Muscle of arm (tissue), 14 donors: ENCODE measurements at places on chromosomes 7 and 10.

DNA sequence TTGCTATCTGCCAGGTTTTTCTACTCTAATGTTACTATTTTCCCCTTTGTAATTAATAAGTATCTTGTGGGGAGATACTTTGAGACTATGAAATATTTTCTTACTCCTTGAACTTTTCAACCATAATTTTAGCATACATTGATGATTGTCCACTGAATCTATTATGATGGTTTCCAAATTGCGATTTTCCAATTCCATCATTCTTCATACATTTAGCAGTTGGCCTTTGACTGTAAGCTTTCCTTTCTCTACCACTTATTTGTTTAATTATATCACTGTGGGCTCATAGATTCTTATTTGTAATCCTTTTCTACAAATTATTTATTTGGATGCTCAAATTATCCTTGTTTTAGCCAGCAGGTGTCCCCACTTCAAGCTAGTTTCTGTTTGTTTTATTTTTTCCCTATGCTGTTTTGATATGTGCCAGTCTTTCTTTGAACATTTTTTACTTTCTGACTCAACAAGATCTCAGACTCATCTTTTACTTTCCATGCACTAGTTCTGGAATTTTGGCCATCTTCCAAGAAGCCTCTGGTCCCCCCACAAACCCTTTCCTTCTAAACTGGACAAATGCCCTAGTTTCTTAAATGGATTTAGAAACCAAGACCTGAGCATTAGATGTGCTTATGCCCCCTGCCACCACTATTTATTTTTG lies 11.4 kb upstream of the MRPS16 start:
- DNase-seq = no peak

DNA sequence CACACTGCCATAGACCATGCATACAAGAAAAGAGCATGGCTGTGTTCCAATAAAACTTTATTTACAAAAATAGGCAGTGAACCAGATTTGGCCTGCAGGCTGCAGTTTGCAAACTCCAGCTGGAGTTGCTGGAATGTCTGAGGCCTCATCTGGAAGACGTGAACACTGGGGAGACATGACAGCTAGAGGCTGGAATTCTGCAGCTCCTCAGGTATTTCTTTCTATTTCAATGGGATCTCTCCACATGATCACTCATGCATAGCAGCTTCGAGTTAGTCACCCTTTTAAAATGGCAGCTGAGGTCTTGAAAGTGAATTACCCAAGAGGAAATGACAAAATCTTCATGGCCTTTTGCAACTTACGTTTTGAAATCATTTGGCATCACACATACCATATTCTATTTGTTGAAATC lies 52.6 kb upstream of the BET1 start:
- DNase-seq = no peak

DNA sequence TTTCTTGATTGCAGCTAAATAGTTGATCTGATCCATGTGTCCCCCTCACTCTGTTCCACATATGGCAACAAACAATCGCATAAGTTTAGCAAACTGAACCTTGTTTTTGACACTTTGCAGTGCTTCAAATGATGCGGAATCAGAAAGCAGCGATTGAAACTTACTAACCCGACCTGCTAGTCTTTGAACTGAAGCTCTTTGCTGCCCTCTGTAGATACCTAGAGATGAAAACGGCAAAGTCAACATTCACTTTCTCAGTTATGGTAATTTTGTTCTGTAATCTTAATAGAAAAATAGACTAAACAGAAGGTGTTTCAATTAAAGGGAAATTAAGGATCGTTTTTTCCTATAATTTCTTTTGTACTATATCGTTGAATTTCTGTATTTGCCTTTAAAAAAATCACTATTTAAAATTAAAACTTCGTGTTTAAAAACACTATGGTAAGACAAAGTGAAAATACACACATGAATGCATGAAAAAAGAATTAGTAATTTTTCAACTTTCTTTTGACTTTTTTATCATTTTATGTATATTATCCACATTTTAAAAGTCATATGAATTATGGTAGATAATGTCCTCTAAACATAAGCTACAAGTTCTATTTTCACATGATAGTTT lies 276.5 kb downstream of the MAGI2 start:
- DNase-seq = peak; percentile 44

DNA sequence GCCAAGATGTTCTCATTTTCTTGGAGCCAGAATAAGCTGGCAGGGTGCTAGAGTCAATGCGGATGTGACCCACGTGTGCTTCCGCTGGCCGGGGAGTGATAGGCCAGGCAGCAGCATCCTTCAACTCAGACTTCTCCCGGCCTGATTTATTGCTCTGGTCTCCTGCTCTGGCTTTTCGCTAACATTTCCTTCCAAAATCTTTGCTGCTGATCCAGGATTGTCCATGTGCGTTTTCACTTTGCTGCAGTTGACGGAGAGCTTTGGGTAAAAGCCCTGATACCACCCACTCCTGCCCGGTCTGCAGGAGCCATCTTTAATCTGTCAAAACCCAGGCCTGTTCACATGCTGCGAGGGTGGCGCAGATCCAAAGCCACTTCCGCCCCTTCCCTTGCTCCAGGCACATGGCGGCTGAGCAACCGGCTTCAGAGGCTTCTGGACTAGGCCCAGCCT lies 106.8 kb downstream of the CYP26A1 start:
- DNase-seq = peak; percentile 83

DNA sequence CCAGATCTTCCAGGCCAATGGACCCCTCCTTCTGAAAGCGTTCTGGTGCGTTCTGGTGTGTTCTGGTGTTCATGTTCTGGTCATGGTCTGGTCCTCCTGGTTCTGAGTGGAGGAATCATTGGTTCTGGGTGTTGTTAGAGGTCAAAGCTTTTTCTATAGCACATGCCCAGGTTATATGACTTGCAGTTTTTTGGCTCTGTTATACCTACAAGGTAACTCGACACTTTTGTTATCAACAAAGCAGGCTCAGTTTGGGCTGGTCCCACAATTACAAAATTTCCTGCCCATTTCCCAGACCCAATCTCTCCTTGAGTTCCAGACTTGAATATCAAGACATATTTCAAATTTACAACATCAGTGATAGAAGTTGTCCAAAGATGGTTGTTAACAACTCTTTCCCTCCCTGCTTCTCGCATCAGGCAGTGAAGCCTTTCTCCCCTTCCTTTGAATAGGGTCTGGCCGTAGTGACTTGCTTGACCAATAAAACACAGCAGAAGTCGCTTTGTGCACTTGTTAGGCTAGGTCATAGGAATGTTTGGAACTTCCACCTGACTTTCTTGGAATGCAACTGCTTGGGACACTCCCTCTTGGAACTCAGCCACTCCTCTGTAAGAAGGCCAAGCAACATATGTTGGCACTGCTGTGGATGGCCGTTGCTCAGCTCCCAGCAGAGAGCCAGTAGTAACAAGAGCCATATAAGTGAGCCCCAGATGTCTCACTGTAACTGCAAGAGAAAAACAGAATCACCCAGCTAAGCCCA lies 83.1 kb upstream of the STEAP1B start:
- no peak for DNase-seq

DNA sequence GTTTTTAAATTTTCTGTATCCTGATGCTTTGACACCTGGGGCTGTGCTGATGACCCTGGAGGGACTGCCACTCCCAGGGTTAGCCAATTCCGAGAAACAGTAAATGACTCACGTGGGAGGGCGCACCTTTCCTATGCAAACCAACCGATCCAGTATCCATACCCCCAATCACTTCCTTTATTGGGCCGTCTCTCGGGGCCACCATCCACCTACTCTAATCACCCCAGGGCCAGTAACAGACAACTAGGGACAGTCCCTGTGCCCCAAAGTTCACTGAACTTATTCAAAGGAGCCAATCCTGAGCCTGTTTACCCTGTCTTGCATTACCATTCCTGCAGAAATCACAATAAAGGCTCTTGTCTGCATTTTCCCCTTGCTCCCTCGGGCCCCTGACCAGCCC lies 6.6 kb upstream of the LGI1 start:
- no peak for DNase-seq

GRCh38 chr10:121596689-121597503 lies 1.3 kb downstream of the FGFR2 start:
- peak; percentile 54 for DNase-seq

DNA sequence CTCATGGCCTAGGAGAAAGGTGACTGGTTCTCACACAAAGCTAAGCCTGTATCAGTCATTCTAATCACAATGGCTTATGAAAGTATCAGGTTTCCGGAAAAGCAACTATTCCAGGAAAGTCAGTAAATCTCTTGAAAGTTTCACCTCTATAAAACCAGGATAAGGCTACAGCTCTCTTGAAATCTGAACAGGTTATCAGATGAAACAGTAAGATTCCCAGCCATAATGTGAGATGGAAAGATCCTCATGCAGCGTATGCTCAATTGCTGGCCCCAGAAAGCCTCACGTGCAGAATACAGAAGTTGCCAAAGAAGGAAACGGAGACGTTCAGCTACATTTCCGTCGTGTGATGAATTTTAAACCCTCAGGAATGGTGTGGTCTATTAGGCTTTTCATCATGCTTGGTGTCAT lies 90.0 kb downstream of the PFKFB3 start:
- no peak for DNase-seq

GRCh38 chr7:87702326-87702725 lies 74.1 kb downstream of the RUNDC3B start:
- no peak for DNase-seq

GRCh38 chr7:6385110-6385781 lies 62.5 kb downstream of the DAGLB start:
- DNase-seq = peak; percentile 81

DNA sequence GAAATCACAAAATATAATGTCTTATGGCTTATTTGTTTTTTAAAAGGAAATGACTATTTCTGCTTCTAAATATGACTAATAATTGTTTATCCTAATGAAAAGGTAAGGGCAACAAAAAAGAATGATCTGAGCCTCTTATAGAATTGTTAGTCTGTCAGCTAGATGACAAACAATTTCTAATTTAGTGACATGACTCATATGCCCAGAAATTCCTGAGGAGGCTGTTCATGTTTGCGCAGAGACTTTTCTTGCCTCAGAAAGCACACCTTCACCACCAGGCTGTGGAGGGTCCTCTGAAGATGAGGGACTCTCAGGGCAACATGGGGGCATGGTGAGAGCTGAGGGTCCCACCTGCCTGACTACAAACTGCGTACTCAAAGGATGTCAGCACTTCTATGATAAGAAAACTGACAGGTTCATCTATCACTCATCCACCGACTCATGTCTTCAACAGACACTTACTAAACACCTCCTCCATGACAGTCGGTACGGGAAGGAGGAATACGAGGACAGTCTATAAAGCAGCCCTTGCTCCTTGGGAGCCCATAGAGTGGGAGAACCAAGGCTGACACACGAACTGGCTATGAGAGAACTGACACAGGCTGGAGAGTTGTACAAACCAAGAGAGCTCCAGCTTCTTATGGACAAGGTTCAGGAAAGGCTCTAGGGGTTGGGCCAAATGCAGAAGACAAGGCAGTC lies 102.0 kb downstream of the PKD1L1 start:
- no peak for DNase-seq

GRCh38 chr10:86662186-86663045 lies 5.9 kb upstream of the LDB3 start:
- DNase-seq = no peak

GRCh38 chr7:97373736-97374135 lies 256.2 kb downstream of the SDHAF3 start:
- no peak for DNase-seq

- no peak for DNase-seq
Measured at GRCh38 chr10:6211671-6212635, 9.2 kb downstream of the PFKFB3 start.

DNA sequence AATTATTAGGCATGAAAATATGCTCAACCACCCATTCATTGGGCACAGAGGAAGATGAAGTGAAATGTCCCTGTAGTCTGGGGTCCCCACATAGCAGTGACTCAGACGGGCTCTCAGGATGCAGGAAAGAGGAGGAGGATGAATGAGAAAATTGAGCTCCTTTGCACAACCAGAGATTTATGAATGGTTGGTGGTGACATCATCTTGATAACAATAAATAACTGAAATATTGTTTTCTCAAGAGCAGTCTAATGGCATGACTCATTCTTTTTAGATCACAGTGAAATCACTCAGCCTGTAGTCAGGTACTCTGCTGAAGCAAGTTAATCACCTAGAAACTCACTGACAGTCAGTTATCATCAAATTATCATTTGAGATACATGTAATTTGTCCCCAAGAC lies 254.1 kb downstream of the RELN start:
- no peak for DNase-seq

GRCh38 chr10:85152496-85152895 lies 824.1 kb downstream of the CCSER2 start:
- no peak for DNase-seq

GRCh38 chr7:139734395-139734794 lies 43.4 kb downstream of the HIPK2 start:
- DNase-seq = no peak

DNA sequence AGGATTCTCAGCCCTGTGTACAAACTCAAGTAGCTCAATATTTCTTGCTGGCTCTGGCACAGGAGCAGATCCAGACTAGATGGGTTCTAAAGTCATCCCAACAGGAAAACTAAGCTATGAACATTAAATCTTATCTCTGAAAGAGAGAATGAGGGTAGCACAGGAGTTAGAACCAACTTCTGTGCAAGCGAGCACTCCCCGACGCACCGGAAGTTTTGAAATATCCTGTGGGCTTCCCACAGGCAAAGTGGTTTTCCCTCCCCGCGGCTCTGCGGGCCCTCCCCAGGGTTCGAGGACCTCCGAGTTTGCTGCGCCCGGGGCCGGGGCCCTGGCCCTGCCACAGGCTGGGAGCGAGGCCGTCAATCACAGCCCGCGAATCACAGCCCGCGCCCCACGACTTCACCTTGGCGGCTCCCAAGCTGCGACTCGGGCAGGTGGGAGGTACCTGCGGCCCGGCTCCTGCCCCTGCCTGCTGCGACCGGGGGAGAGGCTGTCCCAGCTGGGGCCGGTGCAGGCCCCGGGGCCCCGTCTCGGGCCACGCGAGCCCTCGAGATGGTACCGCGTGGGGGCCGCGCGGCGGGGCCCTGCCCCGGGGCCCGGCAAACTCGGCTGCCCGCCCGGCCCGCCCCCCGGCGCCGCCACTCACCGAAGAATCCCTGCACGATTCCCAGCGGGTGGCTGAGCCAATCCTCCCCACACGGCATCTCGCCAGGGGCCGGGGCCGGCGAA lies 598 bp downstream of the MCMBP start:
- peak; percentile 25 for DNase-seq

- DNase-seq = peak; percentile 29
Measured at GRCh38 chr7:68733219-68734153, 864.8 kb upstream of the AUTS2 start.

DNA sequence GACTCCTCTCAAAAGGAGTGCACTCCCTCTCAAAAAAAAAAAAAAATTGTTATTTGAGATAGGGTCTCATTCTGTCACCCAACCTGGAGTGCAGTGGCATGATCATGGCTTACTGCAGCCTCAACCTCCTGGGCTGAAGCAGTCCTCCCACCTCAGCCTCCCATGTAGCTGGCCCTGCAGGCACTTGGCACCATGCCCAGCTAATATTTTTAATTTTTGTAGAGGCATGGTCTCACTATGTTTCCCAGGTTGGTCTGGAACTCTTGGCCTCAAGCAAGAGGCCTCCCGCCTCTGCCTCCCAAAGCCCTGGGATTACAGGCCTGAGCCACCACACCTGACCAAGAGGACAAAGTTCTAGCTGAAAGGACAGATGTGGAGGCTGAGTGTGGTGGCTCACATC lies 120.3 kb downstream of the EPC1 start:
- no peak for DNase-seq
